ENCODE measurements at places on chromosomes 1 and 21.

DNA sequence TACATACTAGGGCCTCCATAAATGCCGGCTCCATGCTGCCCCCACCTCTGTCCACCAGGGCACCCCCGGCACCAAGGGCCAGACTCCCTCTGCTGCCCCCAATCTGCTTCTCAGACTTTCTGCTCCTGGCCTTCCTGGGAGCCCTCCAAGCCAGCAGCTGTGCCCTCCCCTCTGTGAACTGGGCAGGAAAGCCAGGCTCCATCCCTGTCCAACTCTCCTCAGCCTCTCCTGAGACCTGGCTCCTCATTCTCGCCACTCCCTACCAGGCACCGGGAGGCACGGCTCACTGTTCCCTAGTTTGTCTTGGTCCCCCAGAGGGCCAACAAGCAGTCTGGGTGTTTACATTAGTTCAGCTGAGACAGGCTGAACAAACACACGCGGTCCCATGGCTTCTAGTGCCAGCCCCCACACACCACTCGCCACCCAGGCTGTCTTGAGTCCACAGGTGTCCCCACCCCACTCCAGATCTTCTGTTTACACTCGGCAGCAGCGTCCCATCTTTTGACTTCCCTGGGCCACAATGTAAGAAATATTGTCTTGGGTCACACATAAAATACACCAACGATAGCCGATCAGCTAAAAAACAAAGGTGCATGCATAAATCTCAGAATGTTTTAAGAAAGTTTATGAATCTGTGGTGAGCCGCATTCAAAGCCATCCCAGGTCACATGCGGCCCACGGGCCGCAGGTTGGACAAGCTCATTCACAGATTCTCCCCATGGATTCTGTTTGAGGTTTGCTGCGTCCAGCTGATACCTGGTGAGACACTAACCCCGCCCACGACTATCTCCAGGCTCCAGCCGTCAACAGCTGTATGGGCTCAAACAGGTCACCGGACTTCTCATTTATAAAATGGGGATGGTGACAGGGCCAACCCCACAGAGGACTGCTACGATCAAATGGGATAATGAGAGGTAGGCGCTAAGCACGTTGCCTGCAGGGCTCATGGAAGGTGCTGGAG, 29.5 kb upstream of the ECE1 start:
- DNase-seq, result no peak

DNA sequence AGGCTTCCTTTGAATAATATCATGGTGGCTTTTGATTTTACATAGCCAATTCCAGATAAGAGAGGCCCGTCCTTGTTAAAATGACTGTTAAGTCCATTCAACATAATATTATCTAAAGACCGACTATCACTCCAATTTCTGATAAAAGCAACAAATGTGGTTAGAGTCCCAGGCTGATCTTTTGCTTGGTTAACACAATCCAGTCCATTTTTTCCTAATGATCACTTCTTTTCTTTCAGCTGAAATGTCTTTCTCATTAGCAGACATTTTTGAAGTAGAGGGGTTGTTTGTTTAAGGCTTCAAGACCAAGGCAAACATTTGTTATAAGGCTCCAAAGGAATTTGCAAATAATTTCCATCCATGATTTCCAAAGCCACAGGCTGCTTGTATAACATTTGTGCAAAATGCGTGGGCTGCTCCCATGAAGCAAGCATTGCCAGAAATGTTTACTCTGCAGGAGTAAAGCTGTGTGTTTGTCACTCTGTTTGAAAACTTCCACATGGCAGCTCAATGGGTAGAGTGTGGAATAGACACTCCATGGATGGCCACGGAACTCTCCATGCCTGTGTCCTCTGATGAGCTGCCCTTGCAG, 111.5 kb downstream of the PSMG1 start:
- DNase-seq, result no peak

DNA sequence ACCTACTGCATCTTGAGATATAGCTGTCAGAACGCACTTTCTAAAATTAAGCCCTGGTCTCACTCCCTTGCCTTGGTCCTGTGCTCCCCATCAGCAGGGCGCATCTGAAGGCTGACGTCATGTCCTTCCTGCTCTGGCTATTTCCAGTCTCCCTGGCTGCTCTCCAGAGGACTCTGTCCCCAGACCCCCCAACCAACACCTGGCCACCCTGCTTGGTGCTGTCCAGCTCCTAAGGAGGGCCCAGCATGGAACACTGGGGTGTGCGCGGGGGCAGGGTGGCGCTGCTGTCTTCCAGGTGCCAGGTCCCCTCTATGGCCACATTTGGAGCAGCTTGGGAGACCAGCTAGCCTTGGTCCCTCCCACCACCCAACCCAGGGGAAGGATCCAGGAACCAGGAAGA, 8.3 kb downstream of the TNNT2 start:
- no peak for DNase-seq

DNA sequence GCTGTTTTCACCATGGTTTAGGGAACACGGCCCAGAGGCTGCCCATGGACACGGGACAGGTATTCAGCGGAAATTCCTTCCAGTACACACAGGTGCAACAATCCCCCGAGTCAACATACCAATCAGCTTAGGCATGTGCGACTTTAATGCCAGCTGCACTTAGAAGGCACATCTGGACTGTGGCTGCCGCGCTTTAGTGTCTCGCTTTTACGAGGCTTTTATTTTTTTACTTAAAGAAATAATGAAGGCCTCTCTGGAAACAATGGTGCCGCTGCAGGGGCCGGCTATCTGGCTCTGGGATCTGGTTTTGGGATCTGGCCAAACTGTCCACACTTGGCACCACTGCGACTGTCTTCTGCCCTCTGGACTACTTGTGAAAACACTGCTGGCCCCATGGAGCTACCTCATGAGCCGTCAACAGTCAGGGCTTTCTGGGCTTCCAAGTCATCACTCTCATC, 55.5 kb downstream of the SLC66A1 start:
- no peak for DNase-seq

- peak; percentile 66 for DNase-seq
Observed at GRCh38 chr1:206982216-206982615, 12.0 kb upstream of the FCAMR start.

- DNase-seq, result no peak
Observed at GRCh38 chr1:59574085-59574484, 240.7 kb upstream of the HOOK1 start.

- no peak for DNase-seq
Observed at GRCh38 chr1:25820247-25821111, 725 bp downstream of the MTFR1L start.

- DNase-seq, result no peak
Observed at GRCh38 chr1:76856104-76856503, 11.2 kb upstream of the ST6GALNAC5 start.

GRCh38 chr1:205375835-205376545, 19.3 kb upstream of the KLHDC8A start:
- peak; percentile 76 for DNase-seq

GRCh38 chr1:169107603-169108208, 1.2 kb downstream of the ATP1B1 start:
- DNase-seq, result no peak

DNA sequence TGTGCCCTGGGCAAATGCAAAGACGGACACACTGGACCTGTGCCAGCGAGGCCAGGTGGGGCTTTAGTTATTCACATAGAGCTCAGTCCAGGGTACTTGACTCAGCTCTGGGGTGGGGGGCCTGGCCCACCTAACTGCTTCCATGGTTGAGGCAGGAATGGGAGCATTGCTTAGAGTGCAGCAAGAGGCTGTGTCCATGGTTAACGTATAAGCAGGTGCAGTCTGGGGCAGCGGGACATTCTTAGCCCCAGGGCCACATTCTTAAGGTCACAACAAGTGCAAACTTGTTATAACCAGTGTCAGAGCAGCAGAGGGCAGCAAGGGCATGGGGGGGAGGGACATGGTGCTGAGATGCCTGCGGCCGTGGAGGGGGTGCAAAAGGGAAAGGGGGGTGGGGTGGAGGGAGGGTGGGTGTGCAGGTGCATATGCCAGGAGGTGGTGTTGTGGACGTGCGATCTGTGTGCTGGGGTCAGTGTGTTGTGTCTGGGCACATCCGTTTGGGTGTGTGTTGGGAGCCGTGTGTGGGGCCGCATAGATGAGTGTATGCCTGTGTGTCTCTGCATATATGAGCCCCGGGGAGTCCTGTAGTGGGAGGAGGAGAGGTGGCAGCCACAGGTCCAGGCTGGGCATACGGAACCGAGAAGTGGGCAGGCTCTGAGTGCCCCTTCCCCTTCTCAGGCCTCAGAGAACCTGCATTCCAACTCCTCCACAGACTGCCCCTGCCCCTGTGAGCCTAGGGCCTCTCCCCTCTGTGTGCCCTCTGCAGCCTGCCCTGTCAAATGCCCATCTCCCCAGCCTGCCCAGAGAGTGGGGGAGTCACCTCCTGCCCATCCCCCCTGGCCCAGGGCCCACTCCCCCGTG, 8.4 kb downstream of the KCNJ10 start:
- no peak for DNase-seq

- no peak for DNase-seq
Observed at GRCh38 chr1:203217668-203218067, 11.8 kb downstream of the CHIT1 start.

GRCh38 chr1:7187112-7187493, 401.8 kb downstream of the CAMTA1 start:
- no peak for DNase-seq

- peak; percentile 56 for DNase-seq
Observed at GRCh38 chr1:37036667-37037053, 2.3 kb upstream of the GRIK3 start.

DNA sequence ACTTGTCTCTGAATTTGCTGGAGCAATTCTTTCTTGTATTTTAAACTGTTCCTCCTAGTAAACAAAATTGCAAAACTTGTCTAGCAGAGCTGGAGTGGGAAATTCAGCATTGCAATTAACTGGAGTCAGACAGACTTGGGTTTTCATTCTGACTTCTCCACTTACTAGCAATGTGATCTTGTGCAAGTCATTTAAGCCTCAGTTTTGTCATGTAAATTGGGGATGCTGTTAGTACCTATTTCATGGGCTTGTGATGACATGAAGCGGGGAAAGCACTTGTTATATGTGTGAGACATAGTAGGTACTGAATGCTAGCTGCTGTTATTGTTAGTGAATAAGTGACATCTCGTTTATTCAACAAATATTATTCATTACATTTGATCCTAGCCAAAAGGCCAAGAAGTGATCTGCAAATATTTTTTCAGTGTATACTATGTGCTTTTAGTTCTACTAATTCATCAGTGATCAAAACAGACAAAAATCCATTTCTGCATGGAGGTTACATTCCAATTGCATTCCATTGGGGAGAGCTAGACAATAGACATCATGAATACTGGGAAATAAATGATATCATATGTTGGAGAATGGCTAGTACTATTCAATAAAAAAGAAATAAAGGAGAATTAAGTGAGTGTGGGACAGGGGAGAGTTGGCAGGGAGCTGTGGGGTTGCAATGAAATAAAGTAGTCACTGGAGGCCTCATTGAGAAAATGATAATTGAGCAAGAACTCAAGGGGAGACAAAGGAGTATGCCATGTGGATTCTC, 47.1 kb downstream of the CACHD1 start:
- no peak for DNase-seq

DNA sequence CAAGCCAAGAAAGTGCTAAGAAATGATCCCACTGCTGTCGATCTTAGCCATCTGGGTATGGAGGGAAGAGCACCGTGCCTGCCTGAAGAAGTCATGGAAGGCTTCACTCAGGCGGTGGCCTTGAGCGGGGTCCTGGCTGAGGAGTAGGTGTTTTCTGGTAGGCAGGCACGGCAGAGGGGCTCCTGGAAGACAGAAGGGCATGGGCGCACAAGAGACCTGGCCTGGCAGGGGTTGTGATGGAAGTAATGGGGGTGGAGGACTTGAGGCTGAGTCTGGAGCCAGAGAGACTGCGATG, 185.1 kb downstream of the KAZN start:
- no peak for DNase-seq

GRCh38 chr1:202073206-202073605, 49.5 kb upstream of the GPR37L1 start:
- no peak for DNase-seq

GRCh38 chr1:118982821-118983557, 5.2 kb downstream of the TBX15 start:
- DNase-seq, result no peak

DNA sequence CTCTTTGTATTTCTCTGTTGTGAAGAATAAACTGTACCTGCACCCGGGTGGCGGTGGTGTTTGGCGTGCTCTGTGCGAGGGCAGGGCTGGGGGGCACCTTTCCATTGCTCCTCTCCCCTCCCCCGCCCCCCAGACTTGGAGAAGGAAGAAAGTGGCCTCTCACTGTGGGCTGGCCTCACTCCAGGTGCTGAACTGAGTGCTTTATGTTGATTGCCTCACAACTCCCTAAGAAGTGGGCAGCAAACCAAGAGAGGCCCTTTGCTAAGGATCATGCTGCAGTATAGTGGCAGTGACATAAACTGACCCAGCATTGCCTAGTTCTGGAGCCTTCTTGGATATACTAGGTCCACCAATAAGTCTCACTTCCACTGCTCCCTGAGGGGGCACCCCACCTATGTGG, 20.2 kb downstream of the A3GALT2 start:
- DNase-seq, result no peak

DNA sequence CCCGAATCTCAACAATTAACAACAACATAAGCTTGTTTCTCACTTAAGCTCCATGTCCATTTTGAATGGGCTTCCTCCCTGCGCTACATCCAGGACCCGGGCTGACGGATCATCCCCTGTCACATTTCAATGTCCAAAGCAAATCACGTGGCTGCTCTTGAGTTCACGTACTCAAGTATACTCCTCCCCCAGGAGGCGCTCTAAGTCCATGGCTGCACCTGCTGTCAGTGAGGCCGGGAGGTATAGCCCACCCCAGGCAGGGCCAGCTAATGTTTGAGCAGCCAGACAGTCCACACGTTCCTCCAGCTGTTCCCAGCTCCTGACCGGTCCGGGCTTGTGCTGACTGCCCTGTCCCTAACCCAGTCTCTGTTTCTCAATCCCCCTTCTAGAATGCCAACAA, 220.8 kb downstream of the SLC35F3 start:
- DNase-seq, result no peak

- no peak for DNase-seq
Observed at GRCh38 chr1:153872331-153872730, 50.4 kb downstream of the GATAD2B start.

GRCh38 chr1:64478594-64479470, 8.9 kb downstream of the CACHD1 start:
- DNase-seq, result no peak

DNA sequence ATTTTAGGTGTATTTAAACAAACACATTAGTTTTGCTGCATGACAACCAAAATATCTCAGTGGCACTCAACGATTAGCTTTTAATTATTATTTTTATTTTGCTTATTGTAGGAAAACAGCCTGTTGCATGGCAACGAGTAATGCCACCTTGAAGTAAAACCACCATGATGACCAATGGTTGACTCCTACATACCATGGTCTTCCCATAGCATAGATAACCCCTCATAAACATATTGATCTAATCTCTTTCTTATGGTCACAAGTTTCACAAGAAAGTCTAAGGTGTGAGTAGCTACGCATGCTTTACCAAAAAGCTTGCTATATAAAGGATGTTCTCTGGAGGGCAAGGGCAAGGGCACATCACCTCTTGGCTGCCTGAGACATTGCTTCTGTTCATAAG, 61.5 kb upstream of the PTBP2 start:
- DNase-seq, result no peak

DNA sequence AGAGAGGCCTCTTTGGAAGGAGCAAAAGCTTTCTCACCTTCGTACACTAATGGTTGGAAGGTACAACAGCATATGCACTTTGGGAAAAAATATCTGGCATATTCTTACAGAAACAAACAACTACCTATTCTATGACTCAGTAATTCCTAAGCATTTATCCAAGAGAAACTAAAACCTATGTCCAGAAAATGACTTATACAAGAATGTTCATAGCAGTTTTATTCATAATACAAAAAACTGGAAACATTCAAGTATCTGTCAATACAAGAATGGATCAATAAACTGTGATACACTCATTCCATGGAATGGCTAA, 8.2 kb downstream of the NBPF1 start:
- DNase-seq, result no peak
